NCI-H774 (cell line): ENCODE measurements at places on chromosomes 7 and 10.

GRCh38 chr7:2190531-2190930 is 42.2 kb downstream of the MAD1L1 start:
- peak; percentile 78 for DNase-seq

- no peak for DNase-seq
These were observed 145.6 kb downstream of the CCDC71L start for GRCh38 chr7:106515321-106515720.

GRCh38 chr10:17703706-17704105 is 48.3 kb upstream of the TMEM236 start:
- no peak for DNase-seq

DNA sequence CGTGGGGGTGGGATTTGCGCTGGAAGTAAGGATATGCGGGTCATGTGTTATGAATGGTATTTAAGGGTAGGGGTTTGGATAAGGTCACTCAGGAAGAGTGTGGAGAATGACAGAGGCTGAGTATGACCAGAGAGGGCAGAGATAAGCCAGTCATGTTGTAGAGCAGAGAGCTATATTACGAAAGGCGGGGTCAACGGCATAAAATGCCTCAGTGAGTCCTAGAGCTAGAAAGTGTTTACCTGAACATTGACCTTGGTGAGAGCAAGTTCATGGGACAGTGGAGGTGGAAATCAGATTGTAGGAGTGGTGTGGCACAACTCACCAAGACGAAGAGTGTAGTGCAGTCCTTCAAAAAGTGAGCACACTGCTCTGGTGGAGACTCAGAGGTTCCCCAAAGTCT is 13.8 kb downstream of the LMOD2 start:
- no peak for DNase-seq

- DNase-seq, result no peak
These were observed 262.8 kb downstream of the ZEB1 start for GRCh38 chr10:31581741-31582323.

GRCh38 chr7:698515-699475 is 27.7 kb upstream of the DNAAF5 start:
- DNase-seq, result no peak

GRCh38 chr10:100883312-100883821 is 29.4 kb upstream of the SLF2 start:
- no peak for DNase-seq

GRCh38 chr10:23198610-23198939 is 6.5 kb downstream of the PTF1A start:
- DNase-seq, result peak; percentile 76

DNA sequence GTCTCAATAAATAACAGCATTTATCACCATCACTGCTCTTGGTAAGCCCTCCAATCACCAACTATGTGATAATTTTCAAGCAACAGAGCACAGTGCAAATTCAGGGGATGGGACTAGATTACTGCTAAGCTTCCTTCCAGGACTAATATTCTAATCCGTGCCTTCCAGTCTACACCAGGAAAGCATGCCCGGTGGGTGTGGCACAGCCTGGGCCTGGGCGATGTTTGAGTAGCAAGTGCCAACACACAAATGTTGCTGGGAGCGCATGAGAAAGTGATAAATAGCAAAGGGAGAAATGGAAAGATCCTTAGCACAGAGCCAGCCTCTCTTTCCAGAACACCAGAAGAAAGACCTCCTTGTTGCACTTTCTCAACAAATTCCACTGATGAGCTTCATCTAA is 13.5 kb upstream of the TM9SF3 start:
- DNase-seq, result no peak

- no peak for DNase-seq
These were observed 149.5 kb upstream of the SVIL start for GRCh38 chr10:29784175-29784773.

GRCh38 chr7:70312336-70312735 is 714.1 kb downstream of the AUTS2 start:
- no peak for DNase-seq

DNA sequence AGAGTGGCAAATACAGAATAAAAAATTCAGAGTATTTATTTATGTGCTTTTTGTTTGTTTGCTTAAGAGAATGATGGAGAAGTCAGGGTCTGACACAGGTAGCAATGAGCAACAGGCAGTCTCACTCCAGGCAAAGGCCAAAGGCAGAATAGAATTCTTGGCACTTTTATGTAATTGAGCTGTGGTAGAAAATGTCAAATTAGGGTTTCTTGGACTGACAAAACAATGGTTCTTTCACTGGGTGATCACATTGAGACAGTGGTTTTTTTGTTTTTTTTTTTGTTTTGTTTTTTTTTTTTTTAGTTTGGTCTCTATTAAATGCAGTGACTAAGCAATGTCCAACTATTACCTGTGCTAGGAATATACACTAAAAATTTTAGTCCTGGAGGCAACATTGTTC is 27.4 kb downstream of the POM121L12 start:
- no peak for DNase-seq

DNA sequence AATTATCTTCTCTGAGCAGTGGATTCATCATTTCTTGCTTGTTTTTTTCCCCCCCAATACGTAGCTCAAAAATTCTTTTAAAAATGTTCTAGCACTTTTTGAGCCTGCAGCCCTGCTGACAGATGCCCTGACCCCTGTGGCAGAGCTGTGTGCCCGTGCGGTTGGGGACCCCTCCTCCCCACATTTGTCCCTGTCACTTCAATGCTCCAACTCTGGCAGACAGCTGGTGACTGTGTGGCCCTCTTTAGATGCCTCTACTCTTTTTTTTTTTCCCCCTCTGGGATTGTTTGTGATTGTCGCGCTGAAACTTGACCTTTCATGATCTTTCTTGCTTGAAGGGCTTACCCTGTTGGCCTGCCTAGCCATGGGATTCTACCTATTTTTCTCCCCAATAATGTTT is 214.1 kb downstream of the TMEM178B start:
- no peak for DNase-seq

DNA sequence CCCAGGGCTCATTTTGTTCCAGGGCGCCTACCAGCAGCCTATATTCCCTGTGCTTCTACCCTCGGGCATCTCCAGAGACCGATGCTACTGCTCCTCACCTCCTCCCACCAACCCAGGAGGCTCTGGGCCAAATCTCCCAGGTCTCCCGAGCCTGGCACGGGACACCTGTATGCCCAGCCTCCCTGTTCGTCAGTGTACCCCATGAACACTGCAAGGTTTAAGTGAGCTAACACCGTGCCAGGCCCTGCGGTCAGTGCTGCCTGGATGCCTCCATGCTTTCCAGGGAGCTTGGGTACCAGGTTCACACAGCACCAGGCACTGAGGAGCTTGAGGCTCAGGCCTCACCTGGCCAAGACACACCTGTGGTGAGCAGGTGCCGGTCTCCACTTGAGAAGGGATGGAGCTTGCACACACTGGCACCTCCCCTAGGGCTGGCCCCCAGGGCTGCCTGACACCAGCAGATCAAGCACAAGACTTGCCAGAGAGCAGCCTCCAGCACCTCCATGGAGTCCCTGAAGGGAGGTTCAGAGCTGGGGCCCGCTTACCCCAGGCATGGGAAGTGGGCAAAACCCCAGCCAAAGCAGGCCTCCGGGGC is 80.3 kb downstream of the FAM53B start:
- DNase-seq, result no peak

- no peak for DNase-seq
These were observed 30.3 kb downstream of the C7orf33 start for GRCh38 chr7:148620749-148621359.

DNA sequence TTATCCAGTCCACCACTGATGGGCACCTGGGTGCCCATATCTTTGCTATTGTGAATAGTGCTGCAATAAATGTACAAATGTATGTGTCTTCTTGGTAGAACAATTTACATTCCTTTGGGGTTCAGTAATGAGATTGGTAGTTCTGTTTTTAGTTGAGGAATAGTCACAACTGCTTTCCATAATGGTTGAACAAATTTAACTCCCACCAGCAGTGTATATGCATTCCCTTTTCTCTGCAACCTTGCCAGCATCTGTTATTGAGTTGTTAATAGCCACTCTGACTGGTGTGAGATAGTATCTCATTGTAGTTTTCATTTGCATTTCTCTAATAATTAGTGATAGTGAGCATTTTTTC is 27.8 kb downstream of the COA1 start:
- no peak for DNase-seq

DNA sequence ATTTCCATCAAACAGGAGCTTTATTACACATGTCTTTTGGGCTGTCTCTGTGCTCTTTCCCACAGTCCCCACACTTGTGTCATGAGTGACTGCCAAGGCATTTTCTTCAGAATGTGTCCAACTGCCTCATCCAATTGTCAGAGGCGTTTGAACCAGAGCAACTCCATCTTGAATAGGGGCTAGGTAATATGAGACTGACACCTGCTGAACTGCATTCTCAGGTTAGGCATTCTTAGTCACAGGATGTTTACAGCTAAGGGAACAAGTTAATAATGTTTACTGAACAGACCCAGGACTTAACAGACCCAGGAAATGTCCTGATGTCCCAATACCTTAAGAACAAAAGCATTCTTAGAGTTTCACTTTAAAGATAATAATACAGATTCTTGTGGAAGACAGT is 595.5 kb downstream of the REEP3 start:
- no peak for DNase-seq

DNA sequence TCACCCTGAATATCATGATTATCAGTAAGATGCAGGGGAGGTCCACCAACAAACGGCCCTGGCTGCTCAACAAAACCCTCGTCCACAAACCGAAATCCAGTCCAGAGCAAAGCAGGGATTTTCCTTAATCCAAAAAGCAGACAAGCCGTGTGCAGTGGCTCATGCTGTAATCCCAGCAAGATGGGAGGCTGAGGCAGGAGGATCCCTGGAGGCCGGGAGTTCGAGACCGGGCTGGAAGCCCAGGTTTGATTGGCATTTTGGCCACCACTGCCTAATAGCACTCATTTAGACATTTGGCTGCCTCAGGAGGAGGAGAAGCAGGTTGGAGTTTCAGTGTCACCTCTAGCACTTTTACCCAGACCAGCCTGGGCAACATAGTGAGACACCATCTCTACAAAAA is 562.0 kb upstream of the AUTS2 start:
- DNase-seq, result no peak

DNA sequence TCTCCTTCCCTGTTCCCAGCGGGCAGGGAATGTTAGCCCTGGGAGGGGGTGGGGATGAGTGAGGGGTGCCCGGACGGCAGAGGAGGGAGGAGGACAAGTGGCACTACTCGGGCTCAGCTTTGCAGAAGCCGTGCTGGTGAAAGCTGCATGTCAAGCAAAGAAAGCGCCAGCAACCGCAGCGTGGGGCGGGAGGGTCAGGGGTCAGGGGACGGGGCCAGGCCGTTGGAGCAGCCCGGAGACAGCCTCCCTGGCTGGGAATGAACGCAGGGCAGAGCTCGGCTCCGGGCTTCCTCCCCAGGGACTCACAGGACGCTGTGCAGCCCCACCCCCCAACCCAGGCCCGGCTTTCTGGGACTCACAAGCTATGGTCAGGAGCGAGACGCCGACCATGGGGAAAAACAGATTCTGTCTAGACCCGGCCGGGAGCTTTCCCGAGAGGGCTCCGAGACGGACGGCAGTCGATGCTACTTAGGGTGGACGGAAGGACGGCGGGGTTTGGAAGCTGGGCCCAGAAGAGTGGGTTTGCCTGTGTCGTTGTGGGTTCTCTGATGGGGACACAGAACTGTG is 113.4 kb downstream of the VIPR2 start:
- no peak for DNase-seq

DNA sequence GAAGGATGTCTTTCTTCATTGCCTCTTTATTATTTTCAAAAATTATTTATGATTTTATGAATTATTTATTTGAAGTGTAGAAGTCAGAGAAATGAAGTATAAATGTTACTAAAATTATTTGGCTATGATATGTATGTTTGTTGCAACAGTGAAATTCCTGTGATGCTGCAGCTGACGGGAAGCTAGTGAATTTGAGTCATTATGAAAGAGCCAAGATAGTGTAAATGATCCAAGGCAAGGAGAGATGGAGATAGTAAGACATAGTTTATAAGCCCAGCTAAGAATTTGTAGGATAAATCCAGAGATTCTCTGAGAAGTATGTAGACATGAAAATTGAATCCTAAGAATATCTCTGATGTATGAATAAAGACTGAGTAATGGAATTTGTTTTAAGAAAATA is 30.8 kb downstream of the CASD1 start:
- no peak for DNase-seq

DNA sequence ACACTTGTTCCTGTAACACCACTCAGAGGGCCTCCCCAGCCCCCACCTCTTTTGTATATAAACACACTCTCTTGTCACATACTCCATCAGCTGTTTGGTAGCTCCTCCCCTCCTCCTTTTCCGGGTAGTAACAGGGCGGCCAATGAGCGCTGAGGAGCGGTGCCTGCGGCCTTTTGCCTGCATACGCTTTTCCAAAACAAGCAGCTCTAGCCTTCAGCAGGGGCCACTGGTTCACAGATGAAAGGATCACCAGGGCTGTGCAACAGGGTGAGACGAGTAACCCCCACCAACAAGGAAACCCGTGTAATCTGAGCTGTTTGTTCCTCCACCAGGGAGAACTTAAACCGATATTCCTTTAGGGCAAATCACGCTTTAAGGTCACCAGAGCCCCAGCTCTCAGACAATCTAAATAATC is 3.9 kb downstream of the UBE2H start:
- DNase-seq, result peak; percentile 85

- DNase-seq, result no peak
These were observed 26.9 kb downstream of the AHR start for GRCh38 chr7:17325364-17325763.

DNA sequence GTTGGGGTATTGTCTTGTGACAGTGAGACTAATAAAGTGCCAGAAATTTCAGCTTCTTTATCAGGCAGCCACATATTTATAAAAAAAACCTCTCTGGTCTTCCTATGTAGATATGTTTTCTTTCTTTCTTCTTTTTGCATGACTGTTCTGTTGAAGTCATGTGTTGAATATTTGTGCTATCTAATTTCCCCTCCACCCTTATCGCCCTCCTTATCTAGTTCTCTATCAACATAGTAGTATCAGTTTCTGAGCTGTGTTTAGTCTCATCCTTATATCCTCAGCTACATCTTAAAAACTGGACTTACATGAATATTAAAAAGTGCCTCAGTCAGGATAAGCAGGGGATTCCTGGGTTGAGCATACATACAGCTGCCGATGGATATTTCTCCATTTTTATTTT is 53.9 kb downstream of the SEMA3D start:
- no peak for DNase-seq

DNA sequence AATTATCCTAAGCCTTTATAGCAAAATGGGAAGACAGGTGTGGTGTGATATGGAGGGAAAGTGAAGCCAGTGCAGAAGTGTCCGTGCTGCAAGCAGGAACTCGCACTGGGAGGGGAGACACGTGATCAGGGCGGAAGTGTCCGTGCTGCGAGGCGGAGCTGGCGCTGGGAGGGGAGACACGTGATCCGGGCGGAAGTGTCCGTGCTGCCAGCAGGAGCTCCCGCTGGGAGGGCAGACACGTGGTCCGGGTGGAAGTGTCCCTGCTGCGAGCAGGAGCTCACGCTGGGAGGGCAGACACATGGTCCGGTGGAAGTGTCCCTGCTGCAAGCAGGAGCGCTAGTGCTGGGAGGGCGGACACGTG is 40.5 kb upstream of the PRKAR1B start:
- no peak for DNase-seq

GRCh38 chr7:137018468-137018867 is 150.0 kb downstream of the CHRM2 start:
- DNase-seq, result no peak
